Esophagus squamous epithelium (tissue), 5 donors: ENCODE measurements at places on chromosomes 6 and 20.

DNA sequence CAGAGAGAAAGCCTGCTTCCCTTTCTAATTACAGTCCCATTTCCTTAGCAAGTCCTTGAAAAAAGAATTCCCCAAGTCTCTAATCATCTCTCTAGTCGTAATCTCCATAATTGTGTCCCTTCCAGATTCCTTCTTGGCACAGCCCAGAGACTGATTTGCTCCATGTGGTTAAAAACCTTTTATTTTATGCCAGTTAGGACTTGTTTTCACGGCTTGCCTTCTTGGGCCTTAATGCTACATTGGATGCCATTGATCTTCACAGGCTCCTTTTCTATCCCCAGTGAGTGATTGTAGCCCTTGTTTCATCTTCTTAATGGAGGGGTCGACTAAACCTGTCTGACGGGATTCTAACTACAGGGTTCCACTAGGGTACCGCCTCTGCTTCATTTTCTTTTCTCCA is 650.6 kb upstream of the ARID1B start:
- no peak for DNase-seq

DNA sequence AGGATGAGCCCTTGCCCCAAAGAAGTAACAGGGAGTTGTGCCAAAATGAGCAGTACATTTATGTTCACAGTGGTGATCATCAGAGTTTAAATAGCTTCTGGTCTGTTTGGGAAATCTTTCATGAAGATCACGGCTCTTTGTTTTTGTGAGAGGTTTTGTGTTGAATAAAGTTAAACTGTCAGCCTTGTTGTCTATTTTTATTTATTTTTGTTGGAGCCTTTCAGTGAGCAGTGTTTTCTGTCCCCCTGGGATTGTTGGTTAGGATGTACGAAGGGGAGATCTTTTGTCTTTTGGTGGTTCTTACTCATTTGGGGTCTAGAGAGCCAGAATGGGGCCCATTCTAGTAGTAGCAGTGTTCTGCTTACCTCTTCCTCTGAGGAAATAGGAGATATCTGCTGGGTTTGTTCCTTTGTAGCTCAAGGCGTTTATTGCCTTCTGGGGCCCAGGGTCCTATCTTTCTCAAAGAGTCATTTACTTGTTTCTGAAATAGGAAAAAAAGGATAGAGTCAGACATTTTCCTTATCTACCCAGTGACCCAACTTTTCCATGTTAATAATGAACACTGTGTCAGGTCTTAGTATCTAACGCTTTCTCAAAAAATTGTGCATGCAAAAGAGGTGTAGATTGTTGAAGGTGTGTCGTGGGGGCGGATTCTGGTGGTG is 157.4 kb downstream of the JARID2 start:
- no peak for DNase-seq

GRCh38 chr6:147979966-147980365 is 362.7 kb upstream of the SASH1 start:
- no peak for DNase-seq

GRCh38 chr6:53986721-53987521 is 124.3 kb upstream of the MLIP start:
- no peak for DNase-seq

GRCh38 chr6:166341977-166342348 is 382 bp downstream of the SFT2D1 start:
- no peak for DNase-seq

DNA sequence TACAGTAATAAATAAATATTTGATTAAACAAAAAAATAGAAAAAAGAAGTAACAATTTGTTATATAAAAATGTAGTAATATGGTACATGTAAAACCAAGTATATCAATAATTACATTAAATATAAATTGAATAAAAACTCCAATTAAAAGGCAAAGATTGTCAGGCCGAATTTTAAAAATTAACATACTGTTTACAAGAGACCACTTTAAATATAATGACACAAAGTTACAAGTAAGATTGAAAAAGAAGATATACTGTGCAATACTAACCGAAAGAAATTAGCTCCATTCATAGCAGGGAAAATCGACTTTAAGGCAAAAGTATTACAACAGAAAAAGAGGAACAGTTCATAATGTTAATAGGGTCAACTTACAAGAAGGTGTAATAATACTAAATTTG is 571.5 kb upstream of the ARID1B start:
- DNase-seq = no peak

DNA sequence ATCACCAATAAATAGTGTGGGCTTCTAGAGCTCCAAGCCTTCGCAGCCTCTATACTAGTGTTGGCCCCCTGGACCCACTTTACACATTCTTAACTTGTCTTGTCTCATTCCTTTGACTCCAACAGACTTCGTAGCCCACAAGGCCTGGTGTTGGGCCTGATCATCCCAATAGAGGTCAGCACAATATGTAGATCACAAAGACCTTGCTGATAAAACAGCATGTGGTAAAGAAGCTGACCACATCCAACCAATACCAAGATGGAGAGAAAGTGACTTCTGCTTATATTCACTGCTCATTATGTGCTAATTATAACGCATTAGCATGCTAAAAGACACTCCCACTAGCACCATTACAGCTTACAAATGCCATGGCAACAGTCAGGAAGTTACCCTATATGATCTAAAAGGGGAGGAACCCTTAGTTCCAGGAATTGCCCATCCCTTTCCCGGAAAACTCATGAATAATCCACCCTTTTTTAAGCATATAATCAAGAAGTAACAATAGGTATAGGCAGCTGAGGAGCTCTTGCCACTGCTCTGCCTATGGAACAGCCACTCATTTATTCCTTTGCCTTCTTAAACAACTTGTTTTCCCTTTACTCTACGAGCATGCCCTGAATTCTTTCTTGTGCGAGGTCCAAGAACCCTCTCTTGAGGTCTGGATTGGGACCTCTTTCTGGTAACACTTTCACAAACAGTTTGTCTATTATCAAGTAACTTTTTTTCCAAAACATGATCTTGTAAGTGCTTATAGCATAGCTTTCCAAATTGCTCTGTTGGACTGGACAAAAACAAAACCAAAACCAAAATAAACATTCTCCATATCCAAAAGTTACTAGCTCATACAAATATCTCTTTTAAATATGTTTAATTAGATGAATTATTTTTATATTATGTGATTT is 54.6 kb upstream of the ECHDC1 start:
- no peak for DNase-seq

DNA sequence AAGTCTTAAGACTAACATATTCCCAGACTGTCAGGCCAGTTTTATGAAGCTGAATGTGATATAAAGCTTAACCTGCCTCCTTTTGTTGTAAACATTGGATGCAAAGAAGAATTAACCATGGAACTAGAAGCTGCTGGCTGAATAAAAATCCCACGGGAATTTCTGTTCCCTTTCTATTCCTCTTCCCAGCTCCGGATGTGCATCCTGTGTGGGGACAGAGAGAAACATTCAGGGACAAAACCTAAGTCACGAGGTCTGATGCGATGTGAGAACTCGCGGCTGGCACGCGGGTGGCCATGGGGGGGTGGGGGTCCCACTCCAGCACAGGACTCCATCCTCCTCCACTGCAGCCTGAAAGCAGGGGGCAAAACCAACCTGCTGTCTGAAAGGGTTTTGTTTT is 32.2 kb downstream of the RAMACL start:
- DNase-seq = no peak

- DNase-seq = no peak
Observed at GRCh38 chr6:165988302-165988756, 179.3 kb downstream of the TBXT start.

- DNase-seq = no peak
Observed at GRCh38 chr6:4316867-4317400, 181.6 kb upstream of the ECI2 start.

- DNase-seq = no peak
Observed at GRCh38 chr6:70675822-70676221, 8.1 kb downstream of the SMAP1 start.

GRCh38 chr6:122079916-122080315 is 319.5 kb upstream of the HSF2 start:
- no peak for DNase-seq

GRCh38 chr20:38214256-38215193 is 46.0 kb downstream of the KIAA1755 start:
- no peak for DNase-seq

- no peak for DNase-seq
Observed at GRCh38 chr6:128336436-128337095, 183.8 kb downstream of the PTPRK start.

DNA sequence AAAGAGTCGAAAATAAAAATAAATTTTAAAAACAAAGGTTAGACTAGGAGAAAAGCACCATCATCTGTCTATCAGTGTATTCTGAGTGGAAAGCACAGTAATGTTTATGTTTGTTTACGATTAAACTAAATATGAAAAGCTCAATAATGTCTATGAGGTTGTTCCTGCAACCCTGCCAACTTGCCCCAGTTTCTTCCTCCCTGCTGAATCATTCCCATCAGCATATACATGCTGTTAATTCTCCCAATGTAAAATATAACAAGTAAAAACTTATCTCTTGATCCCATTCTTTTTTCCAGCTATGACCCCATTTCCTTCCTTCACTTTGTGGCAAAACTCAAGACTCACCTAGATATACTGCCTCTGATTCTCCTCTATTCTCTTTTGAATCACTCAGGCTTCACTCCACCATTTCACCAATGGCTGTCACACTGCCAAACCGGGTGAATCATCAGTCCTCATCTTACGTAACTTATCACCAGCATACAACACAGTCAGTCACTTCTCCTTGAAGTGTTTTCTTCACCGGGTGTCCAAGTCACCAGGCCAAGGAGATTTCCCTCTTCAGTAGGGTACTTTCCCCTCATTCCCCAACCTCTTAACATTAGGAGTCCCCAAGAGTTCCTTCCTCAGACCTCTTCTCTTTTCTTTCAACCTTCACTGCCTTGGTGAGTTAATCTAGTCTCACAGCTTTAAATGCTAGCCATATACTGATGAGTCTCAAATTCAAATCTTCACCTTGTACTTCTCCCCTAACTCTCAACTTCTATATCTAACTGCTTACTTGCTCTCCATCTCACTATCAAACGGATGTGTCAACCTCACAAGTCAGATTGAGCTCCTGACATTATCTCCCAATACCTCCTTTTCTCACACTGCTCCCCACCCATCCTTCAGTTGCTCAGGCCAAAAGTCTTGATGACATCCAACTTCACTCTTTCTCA is 6.2 kb downstream of the TMEM242 start:
- no peak for DNase-seq

DNA sequence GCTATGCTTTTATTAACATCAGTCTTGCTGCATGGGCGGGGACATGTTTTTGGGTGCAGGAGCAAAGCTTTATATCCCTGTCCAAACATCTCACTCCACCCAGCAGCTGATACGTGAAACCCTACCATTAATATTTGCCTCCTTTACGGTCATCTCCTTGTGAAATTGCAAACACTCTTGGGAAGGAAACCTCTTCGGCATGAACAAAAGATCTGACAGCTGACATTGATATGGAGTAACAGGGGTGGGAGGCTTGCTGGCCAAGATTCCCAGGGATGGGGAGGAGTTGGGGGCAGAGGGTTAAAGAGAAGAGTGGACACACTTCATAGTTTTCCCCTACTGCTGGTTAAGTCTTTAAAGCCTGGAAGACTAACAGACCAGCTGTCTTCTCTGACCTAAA is 22.2 kb upstream of the VEGFA start:
- DNase-seq = no peak

GRCh38 chr6:74879234-74879633 is 326.6 kb downstream of the COL12A1 start:
- DNase-seq = no peak

- no peak for DNase-seq
Observed at GRCh38 chr20:35017099-35017835, 61.6 kb downstream of the MYH7B start.

DNA sequence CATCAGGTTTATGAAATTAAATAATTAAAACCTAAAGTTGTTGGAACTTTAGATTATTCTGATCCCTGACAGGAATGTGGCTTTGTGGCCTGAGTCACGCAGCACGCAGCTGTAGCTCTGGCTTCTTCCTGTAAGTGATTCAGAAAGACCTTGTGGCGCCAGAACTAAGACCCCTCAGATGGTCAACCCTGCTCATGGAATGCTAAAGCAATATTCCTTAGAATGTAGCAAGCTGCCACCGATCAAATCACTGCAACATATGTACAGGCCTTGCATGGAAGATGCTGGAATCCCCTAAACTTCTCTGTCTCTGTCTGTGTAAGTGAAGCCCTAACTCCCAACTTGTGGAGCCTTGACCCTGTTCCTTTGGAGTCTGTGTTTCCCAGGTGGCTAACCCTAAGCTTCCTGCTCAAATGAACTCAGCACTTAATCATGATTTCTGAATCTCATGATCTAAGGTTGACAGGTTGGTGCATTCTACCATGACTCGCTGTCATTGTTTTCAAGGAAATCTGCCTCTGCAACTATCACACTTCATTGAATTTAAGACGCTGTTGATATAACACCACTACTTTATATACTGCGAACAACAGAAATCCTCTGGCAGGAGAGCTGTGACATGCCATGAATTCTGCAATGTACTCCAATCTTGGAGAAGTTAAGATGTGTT is 111.2 kb upstream of the CST7 start:
- DNase-seq = no peak

GRCh38 chr20:23656372-23656771 is 18.6 kb upstream of the CST3 start:
- DNase-seq = no peak

DNA sequence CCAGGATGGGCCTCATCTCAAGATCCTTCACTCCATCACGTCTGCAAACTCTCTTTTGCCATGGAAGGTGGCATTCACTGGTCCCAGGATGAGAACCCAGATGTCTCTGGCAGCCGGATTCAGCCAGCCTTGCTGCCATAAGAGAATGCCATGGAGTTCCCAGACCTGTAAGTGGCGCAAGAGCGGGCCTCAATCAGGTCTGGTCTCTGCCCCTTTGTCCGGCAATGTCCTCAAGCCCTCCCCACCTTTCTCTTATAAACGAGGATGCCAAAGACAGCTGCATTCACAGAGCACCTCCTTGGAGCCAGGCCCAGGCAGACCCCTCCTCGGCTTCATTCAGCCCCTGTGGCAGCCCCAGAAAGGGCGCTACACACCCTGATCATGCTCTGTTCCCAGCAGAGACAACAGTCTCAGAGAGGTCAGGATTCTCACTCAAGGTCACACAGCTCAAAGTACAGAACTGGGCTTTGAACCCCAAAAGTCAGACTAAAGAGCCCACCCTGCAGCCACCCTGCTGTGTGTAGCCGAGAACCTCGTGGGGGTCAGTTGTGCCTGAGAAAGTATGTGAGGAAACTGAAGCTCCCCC is 263.7 kb downstream of the TAF4 start:
- no peak for DNase-seq

DNA sequence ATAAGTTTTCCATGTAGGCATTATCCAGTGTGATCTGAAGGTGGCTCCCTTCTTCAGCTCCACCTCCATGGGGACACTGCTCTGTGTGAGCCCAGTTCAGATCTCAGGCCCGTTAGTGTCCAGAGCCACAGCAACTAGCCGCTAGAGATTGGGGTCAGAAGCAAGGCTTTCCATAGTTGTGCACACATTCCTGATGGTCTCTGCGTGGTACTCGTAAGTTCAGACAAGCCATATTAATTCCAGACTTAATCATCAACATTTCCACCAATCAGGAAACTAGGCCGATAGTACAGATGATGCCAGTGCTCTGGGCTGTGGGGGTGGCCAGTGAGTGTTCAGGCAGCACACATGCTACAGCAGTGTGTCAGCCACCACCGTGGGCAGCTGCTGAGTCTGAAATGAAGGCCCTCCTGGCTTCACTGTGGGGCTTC is 17.5 kb upstream of the SYNCRIP start:
- no peak for DNase-seq
